Panc1 (cell line): ENCODE measurements at places on chromosomes 12 and 14. TPM values are rescaled to one million over a fixed set of nuclear protein-coding genes. Genes with fewer than 3 reads are reported as not detected.

DNA sequence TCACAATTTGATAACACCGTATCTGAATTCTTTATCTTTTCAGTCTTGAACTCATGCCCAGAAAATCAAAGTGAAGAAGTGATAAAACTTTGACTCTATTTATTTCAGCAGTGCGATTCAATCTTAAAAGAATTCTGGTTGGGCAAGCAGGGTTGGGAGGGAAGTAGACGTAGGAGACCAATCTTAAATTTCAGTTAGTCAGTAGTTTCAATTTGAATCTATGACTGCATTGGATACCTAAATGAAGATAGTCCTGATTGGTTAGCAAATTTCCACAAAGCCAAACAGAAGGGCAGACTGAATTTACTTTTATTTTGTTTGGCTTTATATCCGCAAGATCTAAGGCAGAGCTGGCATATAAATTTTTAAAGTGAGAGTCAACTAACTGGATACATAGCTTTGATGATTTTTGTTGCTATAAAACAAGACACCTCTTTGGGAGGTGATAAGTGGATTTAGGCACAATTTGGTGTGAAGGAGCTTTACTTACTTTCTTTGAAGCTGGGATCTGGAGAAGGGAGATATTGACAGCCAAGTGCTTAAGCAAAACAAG lies 2.6 kb downstream of the ACSS3 start:
- no peaks in the 10 kb centered on the region for H3K4me1 ChIP-seq
- no peak overlapping the region for H3K27ac ChIP-seq
- DNase-seq = no peak
- no peaks in the 10 kb centered on the region for H3K36me3 ChIP-seq
- H3K4me3 ChIP-seq = no peak overlapping the region
- H3K27me3 ChIP-seq = no peaks in the 10 kb centered on the region

Gene AMDHD1
- total RNA-seq = 0.54 TPM

Gene KRT75
- 0.15 TPM for total RNA-seq

Gene TOMM20L
- not detected for total RNA-seq

Gene GZMB
- 1.2 TPM for total RNA-seq
